ENCODE measurements at places on chromosomes 6 and 20.

- no peak for DNase-seq
Observed at GRCh38 chr6:126069449-126069848, 83.1 kb downstream of the TRMT11 start.

- no peak for DNase-seq
Observed at GRCh38 chr20:37518059-37518458, 3.0 kb upstream of the NNAT start.

DNA sequence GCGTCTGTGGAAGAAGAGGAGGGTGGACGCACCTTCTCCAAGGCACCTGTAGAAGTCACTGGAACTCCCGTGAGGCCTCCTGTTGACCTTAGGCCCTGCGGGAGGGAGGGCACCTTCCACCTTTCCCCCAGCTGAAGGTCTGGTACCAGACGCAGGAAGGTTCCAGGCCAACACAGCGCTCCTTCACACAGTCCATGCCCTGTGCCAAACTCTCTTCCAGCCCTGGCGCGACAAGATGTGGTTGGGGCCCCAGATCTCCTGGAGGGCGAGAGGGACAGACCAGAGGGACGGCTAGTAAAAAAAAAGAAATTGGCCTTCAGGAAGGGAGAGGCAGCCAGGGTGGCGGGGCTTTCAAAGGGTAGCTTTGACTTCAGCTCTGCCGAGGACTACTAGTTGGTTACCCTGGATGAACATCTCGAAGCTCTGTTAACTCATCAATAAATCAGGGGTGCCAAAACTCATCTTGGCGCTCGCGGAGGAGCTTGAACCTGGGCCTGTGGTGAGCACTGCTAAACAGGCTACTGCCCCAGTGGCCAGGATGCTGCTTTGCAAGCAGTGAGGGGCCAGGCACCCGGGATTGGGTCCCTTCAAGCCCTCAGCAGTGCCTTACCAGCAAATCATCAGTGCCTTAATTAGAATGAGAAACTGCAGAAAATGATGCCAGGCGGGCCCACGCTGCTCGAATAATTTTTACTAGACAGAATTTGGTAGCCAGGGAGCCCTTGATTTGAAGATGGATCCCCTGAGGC is 14.9 kb downstream of the AARS2 start:
- DNase-seq, result no peak

DNA sequence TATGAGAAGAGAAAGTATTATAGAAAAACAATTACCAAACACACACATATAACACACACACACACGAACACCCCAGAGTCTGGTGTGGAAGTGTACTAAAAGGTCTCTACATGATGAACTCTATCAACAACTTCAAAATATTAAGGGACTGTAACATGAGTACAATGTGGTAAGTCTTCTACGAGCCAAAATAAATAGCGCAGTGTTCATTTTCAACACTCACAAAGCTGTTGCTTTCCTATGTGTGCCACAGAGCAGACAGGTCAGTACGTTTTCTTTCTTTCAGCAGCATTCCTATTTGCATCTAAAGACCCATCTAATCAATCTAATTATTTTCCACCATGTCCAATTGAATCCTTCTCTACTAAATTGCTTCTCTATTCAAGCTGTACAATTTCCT is 12.1 kb upstream of the CNKSR3 start:
- DNase-seq, result no peak

- DNase-seq, result no peak
Observed at GRCh38 chr6:26205625-26206574, 118.7 kb downstream of the HFE start.

- no peak for DNase-seq
Observed at GRCh38 chr6:6587696-6588063, 840 bp upstream of the LY86 start.

DNA sequence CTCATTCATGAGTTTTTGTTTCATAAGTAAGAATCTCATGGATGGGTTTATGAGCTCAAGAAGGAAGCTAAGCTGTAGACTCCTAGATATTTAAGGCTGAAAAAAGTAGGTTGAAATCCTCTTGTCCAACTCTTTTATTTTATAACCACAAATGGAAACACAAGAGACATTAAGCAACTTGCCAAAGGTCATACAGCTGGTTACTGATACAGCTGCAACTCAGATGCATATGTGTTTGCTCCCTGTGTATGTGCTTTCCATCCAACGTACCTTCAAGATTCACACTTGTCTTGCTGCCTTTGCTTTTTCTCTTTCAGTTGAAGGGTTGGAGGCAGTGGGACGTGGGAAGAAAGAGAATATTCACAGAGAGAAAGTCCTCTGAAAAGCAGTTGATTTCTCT is 153.5 kb upstream of the STMND1 start:
- DNase-seq, result no peak

GRCh38 chr6:90765895-90766294 is 179.0 kb upstream of the MAP3K7 start:
- DNase-seq, result no peak

DNA sequence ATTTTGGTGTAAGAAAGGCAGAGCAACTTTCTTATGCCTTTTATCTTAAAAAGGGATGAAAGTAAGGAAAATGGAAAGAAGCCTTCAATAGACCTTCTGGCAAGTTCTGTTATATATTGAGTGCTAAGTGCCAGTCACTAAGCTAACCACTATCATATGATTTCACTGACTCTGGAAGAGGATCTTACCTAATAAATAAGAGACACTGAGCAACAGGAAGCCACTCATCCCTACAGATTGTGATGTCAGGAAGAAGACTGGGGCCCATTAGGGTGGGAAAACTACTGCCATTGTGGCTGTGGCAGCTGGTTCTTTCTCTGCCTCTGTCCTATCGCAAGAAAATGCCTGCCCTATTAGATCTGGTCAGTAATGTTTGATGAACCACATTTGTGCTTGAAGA is 89.6 kb downstream of the AIG1 start:
- no peak for DNase-seq

GRCh38 chr6:1840491-1841121 is 230.9 kb downstream of the FOXC1 start:
- DNase-seq, result no peak

GRCh38 chr6:143701349-143702234 is 23.8 kb downstream of the PHACTR2 start:
- DNase-seq, result no peak

DNA sequence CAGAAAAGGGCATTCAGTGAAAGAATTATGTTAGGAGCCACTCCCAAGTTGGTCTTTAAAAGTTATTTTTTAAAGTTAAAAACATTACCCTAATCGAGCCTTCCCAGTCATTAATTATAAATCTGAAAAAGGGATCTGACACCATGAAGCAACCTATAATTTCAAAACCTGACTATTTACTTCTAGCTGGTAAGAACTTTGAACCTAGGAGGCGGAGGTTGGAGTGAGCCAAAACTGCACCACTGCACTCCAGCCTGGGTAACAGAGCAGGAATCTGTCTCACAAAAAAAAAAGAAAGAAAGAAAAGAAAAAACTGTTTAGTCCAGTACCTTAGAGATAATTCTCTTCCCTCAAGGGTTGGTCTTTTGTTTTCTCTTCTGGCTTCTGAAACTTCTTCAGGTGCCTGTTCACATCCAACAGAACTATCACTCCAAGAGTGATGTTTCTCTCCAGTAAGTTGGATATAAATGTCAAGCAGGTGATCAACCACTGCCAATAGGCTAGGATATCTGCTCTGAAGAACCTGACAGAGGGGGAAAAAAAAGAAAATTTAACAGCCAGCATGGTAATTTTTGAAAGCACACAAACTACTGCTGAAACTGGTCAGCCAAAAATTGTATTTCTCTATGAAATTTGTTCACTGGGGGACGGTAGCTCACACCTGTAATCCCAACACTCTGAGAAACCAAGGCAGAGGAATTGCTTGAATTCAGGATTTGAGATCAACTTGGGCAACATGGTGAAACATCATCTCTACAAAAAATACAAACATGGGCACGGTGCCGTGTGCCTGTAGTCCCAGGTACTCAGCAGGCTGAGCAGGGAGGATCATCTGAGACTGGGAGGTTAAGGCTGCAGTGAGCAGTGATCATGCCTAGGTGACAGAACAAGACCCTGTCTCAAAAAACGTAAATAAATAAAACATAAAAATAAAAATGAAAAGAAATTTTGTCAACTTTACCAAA is 38.2 kb downstream of the MDN1 start:
- DNase-seq, result no peak

GRCh38 chr20:1688886-1689538 is 31.4 kb upstream of the SIRPG start:
- no peak for DNase-seq

- no peak for DNase-seq
Observed at GRCh38 chr6:54140811-54141210, 29.6 kb downstream of the MLIP start.

- no peak for DNase-seq
Observed at GRCh38 chr20:53001498-53002301, 29.5 kb downstream of the TSHZ2 start.

DNA sequence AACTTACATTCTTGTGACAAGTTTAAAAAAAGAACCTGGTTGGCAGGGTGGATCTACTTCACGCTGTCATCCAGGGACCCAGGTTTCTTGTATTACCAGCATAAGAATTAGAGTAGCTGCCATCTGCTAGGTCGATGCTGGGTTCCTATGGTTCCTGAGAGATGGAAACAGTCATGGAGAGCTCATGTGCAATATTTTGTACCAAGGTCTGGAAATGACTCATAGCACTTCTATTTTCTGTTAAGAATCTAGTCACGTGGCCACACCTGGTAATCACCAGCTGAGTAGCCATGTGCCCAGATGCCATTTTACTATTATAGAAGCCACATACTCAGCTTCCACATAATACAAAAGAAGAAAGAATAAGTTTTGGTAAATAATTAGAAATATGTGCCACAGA is 171.3 kb downstream of the CD83 start:
- DNase-seq, result no peak

GRCh38 chr20:9363673-9364072 is 150.7 kb upstream of the LAMP5 start:
- no peak for DNase-seq

DNA sequence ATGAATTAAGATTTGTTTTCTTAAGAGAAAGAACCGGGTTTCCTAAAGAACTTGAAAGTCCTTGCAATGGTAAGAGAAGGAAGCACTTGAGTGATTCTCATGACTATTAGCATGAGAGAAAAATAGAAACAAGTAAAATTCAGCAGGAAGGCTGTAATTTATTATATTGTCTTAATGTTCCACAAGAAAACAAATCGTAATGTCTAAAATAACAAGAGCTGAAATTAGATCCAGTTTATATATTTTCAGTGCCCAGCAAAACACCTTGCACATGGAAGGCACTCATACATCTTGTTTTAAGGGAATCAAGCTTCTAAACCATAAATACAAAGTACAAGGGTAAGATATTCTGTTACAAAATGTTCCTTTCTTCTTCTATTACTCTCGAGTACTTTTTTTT is 229.4 kb upstream of the PLN start:
- no peak for DNase-seq

DNA sequence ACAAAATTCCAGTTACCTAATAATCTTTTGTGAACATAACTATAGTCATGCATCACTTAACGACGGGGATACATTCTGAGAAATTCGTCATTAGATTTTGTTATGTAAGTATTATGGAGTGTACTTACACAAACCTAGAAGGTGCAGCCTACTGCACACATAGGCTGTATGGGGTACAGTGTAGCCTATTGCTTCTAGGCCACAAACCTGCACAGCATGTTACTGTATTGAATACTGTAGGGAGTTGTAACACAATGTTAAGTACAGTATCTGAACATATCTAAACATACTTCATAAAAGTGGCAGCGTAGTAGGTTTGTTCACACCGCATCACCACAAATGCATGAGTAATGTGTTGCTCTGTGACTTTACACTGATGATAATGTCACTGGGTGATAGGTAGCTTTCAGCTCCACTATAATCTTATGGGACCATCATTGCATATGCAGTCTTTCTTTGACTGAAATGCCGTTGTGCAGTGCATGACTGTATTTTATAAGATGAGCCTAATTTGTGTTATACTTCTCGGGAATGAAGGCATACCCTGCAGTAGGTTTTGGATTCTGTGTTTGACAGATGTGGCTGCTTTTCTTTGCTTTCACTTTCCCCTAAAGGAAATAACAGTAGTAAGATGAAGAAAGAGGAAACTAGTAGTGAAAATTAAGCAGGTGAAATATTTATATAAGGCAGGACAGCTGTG is 365.6 kb downstream of the FARS2 start:
- DNase-seq, result no peak

DNA sequence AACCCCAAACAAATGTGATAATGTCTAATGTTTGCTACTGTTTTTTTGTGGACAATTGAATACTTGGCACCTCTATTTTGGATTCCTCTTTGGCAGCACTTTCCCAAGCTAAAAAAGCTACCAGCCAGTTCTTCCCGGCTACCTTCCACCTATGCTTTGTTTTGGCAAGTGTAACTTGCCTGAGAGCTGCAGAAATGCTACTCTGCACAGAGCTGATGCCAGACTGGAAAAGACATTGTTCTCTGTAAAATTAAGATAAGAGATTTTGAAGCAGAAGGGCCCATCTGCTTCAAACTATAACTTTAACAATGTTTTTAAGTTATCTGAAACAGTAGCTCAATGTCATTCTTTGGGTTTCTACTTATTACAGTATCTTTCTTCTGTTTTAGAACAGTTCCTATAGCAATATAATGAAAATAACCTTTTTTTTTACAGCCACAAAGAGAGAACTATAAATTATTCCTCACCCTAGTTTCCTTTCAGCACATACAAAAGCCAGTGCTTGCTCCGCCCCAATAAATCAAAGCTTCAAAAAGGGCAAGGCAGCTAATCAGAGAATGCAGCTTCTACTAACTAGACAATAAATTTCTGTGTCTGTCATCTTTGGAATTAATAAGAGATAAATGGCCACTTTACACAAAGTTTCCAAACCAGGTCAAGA is 183.1 kb downstream of the UBE3D start:
- no peak for DNase-seq

GRCh38 chr6:3152689-3153088 is 4.7 kb downstream of the TUBB2A start:
- DNase-seq, result no peak

GRCh38 chr20:47382746-47383415 is 26.4 kb upstream of the ZMYND8 start:
- no peak for DNase-seq

DNA sequence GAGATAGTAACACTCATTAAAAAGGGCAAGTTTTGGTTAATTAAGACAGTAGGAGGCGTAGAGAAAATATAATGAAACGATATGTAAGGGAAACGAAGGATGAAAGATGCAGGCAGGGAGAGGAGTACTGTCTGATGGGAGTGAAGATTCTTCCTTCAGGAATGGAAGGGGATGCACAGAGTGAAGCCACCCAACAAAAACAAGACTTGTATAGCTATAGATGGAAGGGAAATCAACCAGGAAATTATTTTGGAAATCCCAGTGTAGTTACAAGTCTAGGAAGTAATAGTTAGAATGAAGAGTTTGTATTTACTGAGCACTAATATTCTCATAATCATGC is 19.7 kb upstream of the HLA-DRB1 start:
- no peak for DNase-seq

GRCh38 chr6:161890133-161890831 is 616.4 kb upstream of the AGPAT4 start:
- DNase-seq, result no peak

DNA sequence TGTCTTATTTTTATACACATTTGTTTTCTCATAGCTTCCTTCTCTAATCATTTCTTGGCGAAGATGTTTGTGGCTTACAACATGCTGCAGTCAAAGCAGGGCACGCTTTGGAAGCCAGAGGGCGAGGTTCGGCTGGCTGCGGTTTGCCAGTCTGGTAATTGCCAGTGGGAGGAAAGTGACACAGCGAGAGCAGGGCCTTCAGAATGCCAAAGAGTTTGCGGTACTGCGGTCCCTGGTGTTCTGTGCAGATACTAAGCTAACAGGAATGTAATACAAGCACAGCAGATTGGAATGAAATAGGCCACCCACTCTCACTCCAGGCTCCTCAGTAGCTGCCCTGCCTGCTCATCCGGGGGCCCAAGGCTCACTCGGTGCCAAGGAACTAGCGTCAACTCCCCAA is 58.7 kb upstream of the TGM3 start:
- DNase-seq, result peak; percentile 85
